Renal cortex interstitium (tissue), 15 donors: ENCODE measurements at places on chromosomes 4 and X.

DNA sequence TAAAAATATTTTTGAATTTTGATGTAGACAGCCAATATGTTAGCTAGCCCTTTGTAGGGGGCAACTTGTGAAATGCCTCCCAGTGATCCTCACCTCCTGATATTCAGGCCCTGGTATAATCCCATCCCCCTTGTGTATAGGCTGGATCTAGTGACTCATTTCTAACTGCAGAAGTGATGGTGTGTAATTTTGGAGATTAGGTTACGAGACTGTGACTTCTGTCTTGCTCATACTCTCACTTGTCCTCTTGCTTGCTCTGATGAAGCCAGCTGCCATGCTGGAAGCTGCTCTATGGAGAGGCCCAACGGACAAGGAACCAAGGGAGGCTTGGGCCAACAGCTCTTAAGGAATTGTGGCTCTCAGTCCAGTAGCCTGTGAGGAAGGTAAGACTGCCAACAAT is 61.7 kb downstream of the GPR82 start:
- no peak for DNase-seq

- DNase-seq, result no peak
Measured at GRCh38 chr4:120130786-120131185, 64.1 kb upstream of the MAD2L1 start.

GRCh38 chr4:77605210-77605902 is at the start of gene CXCL13:
Gene CXCL13 (plus strand): TSS chr4:77605820. CDS start chr4:77605866, 46 bp downstream.
- DNase-seq, result no peak

DNA sequence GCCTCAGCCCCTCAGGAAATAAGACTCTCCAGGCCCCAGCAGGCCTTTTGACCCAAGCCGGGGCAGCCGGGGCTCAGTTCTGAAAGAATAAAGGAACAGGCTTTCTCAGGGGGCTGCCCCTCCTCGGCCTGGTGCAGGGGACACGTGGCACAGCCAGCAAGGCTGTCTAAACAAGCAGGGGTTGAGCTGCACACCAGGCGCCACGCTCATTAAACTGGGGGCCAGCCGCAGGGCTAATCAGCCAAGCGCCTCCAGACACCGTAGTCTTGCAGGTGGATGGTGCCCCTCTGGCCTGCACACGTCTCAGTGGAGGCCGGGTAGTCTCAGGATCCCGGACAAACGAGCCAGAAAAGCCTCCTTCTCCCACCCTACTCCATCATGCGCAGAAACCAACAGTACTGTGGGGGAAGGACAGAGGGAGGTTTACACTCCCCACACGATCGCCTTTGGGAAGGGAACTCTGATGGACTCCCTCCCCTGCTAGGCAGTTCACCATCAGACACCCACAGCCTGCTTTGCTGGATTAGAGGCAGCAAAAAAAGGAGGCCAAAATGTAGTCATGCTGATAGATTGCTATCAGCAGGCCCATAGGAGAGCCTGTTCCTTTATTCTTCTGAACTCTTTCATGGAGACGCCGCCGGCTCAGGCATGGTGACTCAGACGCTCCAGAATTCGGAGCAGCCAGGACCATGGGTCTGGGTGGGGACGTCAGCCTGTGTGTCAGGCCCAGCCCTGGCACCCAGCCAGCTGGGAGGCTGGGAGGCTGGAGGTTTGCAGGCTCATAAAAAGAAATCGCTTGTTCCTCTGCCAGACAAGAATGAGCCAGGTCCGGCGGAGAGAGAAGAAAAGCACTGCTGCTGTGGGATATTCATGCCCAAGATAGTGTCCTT is 342.4 kb downstream of the BCOR start:
- DNase-seq, result no peak

DNA sequence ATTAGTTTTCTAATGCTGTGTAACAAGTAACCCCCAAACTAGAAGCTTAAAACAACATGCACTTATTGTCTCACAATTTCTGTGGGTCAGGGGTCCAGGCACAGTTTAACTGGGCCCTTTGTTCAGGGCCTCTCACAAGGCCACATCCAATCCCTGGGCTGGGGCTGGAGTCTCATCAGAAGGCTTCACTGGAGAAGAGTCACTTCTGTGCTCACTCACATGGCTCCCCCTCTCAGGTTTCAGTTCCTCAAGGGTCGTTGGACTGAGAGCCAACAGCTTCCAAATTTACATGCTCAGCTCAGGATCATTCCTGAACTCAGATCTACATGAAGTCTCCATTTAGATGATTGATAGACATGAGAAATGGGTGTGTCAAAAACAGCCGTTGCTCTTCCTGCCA is 77.1 kb downstream of the EVC start:
- no peak for DNase-seq
